ENCODE measurements at places on chromosomes 4 and X. TPM values are rescaled to one million over a fixed set of nuclear protein-coding genes. Genes with fewer than 3 reads are reported as not detected.

GRCh38 chrX:38006291-38006690 is at the start of gene SYTL5:
SYTL5 (plus strand) TSS chrX:38006553; CDS start chrX:38033890, 27,337 bp downstream.
- DNase-seq = no peak

- no peak for DNase-seq
These were observed 856.0 kb downstream of the TRAM1L1 start for GRCh38 chr4:116229420-116229819.

DNA sequence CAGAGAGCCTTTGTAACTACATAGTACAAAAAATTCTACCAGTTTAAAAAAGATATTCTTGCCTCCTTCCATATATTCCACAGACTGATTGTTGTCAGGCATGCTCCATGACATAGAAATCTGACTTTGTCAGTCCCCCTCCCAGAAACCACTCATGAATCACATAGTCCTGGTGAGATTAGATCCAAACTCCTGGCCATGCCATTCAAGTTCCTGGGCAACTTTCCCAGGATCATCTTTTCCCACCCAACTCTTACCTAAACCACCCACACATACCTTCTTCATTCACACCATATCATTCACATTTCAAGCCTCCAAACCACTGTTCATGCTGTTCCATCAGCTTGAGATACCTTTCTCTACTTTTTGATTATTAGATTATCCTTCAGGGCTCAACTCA is 46.4 kb downstream of the SLC16A2 start:
- DNase-seq = no peak

GRCh38 chrX:107978707-107979307 is 3.4 kb downstream of the TEX13B start:
- no peak for DNase-seq

DNA sequence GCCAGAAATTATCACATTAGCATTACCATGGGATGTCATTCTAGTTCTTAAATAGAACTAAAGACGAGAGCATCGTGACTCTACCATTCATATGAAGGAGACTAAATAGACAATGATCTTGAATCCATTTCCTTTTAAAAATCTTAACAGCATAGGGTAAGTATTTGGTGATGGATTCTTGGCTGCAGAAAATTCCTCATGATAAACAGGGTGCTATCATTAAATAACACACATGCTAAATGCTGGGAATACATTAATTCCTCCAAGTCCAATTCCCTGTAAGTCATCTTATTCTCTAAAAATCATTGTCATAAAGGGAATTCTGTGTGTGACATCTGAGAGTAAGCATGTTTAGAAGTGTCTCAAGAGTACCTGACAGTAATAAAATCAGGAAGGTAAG is 470.4 kb upstream of the MAGEB2 start:
- no peak for DNase-seq

DNA sequence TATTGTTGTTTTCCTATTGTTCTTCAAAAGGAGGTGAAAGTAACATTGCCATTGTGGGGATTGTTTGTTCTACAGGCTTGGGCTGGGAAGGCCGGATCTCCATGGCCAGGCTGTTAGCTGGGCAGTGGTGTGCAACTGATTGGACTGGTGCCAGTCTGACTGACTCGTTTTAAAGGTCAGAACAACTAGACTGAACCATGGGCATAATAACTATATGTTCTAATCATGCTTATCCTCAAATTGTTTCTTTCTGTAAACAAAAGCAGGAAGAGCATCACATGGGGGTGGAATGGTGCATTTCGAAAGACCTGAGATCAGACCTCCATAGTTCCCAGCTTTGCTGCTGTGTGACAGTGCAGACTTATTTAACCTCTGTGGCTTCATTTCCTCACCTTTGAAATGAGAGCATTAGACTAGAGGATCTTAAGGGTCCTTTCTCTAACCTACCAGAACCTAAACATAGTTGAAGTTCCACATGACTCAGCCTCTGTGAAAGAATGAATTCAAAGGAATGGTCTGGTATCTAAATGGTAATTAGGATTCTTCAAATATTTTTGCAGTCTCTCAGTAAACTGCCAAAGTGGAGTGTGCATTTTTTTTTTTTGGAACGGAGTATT is 66.7 kb upstream of the PGRMC2 start:
- DNase-seq = no peak

DNA sequence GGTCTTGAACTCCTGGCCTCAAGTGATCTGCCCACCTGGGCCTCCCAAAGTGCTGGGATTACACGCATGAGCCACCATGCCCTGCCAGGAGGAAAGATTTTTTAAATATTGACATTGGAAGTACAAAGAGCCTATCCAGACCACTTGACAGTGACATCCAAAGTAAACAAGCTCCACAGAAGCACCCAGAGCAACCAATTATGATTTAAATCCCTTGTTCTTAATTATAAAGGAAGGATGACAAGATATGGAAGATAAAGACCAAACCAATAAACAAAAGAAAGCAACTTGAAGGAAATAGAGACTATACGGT is 27.7 kb upstream of the RPL34 start:
- DNase-seq = no peak

DNA sequence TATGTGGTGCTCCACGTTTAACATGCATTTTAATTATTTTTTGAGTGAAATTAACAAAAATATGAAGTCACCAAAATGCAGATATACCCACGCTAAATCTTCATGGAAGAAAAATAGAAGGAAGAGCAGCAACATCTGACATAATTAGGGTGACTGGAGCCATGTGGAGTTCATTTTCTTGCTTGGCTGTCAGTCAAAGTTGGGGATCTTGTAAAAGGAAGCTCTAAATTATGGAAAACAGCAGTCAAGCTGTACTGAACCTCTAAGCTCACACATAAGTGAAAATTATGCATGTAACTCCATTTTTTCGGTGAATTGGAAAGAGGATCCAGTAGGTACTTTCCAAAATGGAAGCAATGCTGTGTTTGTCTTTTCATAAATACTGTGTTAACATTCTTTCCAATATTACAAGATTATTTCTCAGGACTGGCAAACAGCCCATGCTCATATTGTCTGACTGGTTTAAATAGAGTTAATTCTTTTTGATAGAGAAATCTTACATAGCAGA is 9.7 kb upstream of the PDGFC start:
- DNase-seq = no peak

DNA sequence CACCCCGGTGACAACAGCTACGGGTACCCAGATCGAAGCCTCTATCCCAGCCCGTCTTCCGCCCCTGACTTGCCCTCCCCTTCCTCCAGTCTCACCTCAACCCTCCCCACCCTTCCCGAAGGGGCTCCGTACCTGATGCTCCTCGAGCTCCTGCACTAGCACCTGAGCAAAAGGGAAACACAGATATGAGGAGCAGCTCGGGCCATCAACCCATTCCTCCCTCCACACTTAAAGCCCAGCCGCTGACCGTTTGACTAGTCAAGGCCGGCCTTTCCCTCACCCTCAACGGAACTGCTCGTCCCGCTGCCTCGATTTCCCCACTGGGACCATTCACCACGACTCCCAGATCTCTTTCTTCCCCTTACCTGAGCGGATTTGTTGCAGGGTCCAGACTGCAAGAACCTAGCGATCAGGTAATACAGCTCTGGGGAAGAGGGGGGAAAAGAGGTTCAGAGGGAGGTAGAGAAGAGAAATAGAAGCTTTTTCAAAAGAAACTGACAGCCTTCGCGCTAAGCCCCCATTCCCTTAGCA is 731 bp downstream of the BRWD3 start:
- DNase-seq = peak; percentile 26

- DNase-seq = no peak
These were observed 30.0 kb upstream of the HUWE1 start for GRCh38 chrX:53716328-53717088.

DNA sequence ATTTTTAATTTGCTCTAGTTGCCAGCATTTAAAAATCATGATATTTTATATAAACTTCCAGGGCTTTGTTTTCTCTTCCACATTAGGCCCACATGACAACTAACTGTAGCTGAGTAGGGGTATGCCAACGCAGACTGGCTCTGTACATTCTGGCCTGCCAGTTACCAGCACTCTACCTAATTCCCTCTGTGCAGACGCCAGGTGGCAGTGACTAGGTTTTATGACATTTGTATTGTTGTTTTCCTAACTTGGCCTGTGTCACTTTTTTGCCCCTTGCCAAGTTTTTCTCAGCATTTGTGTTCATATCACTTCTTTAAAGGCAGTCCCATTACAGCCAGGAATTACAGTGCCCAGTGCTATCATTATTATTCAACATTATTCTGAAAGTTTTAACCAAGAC is 347.5 kb downstream of the NKX6-1 start:
- DNase-seq = no peak

DNA sequence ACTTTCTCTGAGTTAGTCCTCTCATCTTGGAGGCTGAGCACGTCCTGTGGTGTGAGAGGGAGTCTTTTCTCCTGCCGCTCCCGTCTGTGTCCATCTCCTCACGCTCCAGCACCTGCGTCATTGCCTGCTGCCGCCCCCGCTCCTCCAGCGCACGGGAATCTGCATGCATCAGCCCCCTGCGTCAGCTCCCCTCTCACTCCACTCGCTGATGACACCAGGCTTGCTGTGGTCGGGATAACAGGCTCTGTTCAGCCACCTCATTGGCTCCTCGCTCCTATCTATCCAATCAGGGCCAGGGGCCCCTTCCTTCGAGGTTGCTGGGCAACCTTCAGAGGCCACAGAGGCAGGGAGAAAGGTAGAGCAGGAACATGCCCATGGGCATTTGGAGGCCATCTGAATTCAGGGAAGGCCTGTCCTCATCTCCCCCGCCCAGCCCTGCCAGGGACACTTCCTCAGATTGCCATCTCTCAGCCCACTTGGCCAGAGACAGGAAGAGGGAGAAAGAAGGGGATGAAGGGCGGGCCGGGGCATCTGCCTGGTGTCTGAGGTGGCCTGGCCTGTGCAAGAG is 9.3 kb downstream of the ZNF185 start:
- no peak for DNase-seq

- no peak for DNase-seq
These were observed 192.7 kb upstream of the STS start for GRCh38 chrX:6954836-6955235.

DNA sequence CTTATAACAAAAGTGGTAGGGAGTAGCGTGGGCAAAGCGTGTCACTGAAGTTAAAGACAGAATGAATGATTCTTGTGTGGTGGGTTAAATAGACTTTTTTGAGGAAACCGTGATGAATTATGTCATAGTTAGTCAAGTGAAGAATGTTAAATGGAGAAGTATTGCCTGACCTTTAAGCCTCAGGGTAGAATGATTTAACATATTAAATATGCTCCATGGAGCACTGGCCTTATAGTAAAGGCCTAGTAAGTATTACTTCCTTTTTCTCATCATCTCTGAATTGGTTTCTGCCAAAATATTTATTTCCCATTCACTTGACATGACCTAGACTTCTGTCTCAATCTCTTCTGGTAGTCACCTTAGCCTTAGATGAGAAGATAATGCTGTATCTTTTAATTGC is 23.7 kb downstream of the MAGEB1 start:
- no peak for DNase-seq

DNA sequence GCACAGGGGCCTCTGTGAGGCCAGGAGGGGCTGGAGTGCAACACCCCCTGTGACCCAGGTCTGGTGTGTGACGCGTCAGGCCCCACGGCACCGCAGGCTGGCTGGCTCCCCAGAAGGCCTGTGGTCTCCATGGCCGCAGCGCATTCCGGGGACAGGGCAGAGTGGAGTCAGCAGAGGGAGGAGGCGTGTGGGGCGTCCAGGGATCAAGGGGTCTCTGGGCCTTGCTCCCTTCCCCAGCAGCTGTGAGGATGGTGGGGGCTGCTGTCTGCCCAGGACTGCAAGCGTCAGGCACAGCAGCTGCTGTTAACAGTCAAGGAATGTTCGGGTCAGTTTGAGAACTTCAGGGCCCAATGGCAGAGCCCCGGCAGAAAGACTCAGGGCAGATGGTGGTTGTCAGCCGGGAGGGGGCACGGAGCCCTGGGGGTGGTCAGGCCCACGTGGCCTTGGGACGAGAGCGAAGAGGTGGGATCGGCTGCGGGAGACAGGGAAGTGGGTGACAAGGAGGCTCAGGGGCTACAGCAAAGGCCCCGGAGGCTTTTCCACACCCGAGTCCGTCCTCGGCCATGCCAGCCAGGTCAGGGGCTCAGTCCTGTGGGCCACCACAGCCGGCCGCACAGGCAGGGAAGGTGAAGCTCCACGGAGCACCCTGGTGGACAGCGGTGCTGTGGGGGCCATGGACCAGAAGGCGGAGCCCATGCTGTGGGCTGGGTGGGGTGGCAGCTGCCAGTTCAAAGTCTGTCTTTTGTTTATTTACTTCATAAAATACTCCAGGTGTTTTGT is 18.3 kb downstream of the PCGF3 start:
- peak; percentile 48 for DNase-seq

GRCh38 chr4:144582105-144582850 is 63.7 kb upstream of the HHIP start:
- DNase-seq = no peak

GRCh38 chr4:135532132-135532531 is 1330.5 kb upstream of the PABPC4L start:
- DNase-seq = no peak

DNA sequence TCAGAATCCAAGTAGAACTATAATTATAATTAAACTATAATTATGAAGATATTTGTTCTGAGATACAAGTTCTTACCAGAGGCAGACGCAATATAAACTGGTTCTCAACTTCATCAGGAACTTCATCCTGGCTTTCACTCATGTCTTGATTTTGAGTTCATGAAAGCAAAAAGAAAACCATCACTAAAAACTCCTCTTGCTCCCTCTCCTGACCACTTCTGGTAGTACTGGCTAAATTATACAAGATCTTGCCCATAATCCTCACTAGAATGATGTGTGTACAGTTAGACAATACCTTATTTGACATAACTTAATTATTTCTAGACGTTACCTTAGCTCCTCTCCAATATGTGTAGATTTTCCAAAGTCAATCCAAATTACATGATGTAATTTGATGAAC is 3.7 kb downstream of the TAF7L start:
- peak; percentile 20 for DNase-seq

- DNase-seq = no peak
These were observed 46.5 kb upstream of the GRPR start for GRCh38 chrX:16076834-16077233.

GRCh38 chr4:106366026-106366425 is 2.6 kb downstream of the GIMD1 start:
- DNase-seq = no peak

- no peak for DNase-seq
These were observed 337.6 kb upstream of the NR3C2 start for GRCh38 chr4:148779771-148780170.

GRCh38 chr4:8149664-8150063 is 8.9 kb downstream of the ABLIM2 start:
- no peak for DNase-seq

DNA sequence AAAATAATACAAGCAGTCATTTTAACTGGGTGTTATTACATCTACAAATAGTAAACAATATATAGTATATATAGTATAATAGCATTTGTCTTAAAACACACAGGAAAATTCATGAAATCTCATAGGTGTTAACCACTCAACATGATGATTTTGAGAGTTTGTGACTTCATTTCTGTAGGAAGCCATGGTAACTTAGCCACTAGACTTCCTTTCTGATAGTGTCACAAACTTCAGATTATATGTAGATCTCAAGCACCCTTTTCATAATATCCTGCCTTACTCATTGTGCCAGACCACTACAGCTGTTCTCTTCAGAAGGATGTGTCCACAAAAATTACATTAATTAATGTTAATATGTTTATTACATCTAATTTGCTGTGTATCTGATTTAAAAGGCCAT is 1250.6 kb downstream of the ADGRL3 start:
- no peak for DNase-seq

Gene FATE1
- 3.9 TPM for polyA plus RNA-seq

Gene ASB11
- 14.3 TPM for polyA plus RNA-seq

Data from hindlimb muscle (tissue), 1 donor.